Fibroblast of skin of right biceps (primary cell): ENCODE measurements at places on chromosomes 12 and 14.

DNA sequence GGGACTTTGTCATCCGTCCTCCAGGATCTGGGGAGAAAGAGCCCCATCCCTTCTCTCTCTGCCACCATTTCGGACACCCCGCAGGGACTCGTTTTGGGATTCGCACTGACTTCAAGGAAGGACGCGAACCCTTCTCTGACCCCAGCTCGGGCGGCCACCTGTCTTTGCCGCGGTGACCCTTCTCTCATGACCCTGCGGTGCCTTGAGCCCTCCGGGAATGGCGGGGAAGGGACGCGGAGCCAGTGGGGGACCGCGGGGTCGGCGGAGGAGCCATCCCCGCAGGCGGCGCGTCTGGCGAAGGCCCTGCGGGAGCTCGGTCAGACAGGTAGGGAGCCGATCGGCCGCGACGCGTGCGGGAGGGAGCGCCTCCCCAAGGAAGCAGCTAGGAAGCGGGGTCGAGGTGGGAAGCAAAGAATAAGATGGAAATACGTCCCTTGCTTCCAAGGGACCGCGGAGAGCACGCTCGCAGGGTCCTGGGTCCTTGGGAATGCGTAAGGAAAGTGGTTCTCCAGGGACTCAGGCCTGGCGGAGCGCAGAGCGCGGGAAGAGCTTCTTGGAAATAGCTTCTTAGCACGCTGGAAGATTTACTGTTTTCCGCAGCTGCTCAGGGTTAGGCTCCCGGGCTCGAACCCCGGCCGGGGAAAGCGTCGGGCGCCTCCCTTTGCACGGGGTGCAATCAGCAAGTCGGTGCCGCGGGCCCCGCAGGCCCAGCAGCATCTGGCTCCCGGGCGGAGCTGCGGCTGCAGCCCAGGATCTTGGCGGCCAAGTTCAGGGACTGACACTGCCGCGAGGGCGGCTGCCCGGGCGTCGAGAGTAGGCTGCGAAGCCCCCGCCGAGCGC lies 457 bp downstream of the SOCS2 start:
- peak; percentile 43 for DNase-seq

- DNase-seq: peak; percentile 91
These were observed 46.0 kb upstream of the BMP4 start for GRCh38 chr14:54002653-54003052.

- DNase-seq: no peak
These were observed 170.9 kb upstream of the RTL1 start for GRCh38 chr14:101074196-101075024.

DNA sequence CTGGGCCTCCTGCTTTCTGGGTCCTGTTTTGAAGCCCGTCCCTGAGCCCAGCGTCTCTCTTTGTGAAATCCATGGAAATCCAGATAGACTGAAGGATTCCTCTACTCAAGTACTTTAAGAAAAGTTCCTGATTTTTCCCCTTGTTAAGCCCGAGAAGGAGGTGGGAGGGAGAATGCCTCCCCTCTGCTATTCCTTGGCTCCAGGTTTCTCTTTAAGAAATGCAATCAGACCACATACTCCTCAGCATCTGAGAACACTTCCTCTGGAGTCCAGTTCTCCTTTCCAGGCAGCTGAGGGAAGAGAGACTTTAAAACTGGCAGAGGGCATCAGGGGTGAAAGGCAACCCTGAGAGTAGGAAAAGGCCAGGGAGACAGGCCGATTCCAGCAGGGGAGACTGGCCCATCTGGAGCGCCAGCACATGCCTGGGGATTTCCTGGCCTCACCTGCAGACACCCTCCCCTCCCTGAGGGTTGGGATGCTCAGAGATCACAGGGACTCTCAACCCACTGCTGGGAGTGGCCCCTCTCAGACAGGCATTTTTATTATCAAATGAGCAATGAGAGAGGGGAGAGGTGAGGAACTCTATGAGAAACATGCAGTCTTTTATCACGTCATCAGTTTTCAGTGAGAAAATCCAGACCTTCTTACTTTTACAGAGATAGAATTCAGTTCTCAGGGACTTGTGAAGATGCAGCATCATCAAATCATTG lies 2.0 kb upstream of the EMP1 start:
- no peak for DNase-seq

DNA sequence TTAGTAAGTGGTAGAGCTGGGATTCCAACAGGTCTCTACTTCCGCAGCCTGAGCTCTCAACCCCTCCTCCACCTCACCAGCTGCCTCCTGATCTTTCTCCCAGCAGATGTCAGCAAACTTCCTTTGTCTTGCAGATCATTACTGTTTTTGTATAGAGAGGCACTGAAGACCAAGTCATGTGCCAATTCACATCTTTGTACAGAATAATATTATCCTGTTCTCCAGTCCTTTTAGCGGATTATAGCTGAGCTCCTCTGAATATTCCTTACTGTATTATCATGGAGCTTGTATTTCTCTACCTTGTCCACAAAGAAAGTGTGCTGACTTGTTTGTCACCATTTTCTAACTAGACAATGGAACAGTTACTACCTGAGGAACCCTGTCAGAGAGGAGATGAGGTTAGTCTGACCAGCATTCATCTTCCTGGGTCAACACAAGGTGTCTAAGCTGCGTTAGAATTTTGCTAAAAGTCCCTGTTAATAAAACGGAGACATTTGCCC lies 142.3 kb upstream of the ARHGAP5 start:
- peak; percentile 67 for DNase-seq

DNA sequence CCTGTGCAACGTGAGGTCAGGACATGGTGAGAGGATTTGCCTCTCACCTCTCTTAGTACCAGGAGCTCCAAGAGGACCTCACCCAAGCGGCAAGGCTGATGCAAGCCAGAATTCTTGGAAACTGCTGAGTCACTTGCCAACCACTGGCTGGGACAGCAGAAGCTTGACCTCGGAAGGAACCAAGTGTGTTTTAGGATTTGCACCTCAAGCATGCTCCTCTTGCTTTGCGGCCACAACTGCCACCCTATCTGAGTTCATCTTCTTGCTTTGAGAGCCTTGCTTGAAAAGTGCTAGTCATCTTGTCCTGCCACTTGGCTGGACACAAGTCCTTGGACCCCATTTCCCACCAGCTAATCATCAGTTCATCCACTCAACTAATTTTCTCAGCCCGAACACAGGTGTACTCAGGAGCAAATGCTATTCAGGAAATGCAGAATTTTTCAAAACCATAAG lies 195.8 kb downstream of the SLC25A21 start:
- peak; percentile 47 for DNase-seq

DNA sequence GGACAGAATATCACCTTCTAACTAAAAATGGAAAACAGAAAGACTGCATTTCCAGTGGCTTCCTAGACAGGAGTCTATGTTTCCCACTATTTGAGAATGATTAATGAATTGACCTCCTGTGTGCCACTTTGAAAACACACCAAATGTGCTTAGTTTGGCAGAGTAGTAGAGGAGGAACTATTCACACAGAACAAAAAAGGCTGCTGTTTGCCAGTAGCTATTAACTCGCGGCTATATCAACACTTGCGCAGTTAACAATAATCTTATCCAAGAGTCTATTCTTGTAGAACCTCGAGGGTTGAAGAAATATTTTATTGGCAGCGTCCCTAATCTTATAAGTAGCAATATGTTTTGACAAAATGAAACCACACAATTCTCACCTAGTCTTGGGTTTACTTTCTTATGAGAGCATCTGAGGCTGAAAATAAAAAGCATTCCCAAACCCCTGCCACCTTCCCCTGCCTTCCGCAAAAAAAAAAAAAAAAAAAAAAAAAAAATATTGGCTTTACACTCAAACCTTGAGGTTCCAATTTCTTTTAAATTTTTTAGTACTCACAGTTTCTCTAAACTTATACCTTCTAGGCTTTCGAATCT lies 127.3 kb upstream of the FLRT2 start:
- no peak for DNase-seq
